Fibroblast of skin of scalp (primary cell): ENCODE measurements at places on chromosomes 7 and 10.

GRCh38 chr10:80946957-80947726 lies 409.4 kb downstream of the SH2D4B start:
- DNase-seq = no peak

DNA sequence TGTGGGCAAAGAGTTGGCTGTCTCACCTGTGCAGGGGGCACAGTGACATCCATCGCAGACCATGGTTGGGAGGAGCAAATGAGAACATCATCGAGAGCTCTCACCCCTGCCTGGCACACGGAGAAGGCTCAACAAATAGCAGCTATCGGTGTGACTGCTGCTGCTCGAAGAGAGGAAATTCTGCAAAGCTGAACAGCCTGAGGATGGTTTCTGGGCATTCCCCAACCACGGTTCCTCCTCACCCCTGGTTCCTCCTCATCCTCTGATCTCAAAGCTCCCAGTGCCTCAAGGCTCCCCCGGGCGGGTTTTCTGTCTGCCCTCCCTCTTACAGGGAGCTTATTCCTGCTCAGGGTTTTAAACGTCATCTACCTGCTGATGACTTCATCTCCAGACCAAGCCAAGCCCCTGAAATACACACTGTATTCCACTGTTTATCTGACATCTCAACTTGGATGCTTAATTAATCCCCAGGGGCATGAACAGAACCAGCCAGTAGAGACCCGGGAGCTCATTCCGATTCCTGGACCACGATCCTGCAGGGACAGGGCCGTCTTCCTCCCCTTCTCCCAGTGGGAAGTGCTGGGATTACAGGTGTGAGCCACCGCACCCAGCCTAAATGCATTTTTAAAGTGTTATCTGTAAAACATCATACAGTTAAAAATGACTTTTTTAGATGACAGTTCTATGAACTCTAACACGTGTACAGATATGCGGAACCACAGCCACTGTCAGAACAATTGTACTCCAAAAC lies 19.5 kb upstream of the NOM1 start:
- DNase-seq = no peak

GRCh38 chr7:112422842-112423496 lies 27.3 kb upstream of the IFRD1 start:
- DNase-seq = peak; percentile 90

DNA sequence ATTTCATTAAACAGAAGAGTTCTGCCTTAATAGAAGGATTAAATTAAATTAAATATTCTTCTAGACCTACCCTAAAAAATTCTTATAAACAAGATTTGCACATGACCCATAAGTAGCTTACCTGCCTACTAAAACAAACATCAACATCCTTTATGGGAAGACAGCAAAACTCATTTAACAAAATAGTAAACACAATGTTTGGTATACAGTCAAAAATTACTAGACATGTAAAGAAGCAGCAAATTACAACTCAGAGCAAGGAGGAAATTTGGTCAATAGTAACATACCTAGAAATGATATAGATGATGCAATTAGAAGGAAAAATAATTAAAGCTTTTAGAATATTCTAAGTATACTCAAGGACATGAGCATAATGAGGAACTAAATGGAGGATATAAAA lies 27.9 kb downstream of the CCDC172 start:
- no peak for DNase-seq

DNA sequence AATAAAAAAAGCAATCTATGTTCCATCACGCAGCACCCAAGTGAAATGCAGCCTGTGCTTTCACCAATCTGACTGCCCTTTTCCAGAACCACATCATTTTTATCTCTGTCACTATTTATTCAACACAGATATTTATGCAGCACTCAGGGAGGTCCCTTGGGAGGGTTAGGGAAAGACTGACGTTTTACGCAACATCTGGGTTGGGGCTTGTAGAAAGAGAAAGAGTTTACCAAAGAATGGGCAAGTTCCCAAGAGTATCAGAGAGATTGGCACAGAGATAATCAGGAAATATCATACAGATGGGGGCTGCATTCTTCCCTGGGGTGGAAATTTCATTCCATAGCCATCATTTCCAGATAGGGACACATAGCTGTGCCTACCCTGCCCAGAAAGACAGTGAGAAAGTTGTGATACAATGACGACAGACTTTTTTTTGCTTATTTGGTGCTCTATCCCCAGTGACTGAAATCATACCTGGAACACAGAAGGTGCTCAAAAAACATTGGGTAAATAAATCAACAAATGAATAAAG lies 474.2 kb downstream of the CALN1 start:
- peak; percentile 94 for DNase-seq

DNA sequence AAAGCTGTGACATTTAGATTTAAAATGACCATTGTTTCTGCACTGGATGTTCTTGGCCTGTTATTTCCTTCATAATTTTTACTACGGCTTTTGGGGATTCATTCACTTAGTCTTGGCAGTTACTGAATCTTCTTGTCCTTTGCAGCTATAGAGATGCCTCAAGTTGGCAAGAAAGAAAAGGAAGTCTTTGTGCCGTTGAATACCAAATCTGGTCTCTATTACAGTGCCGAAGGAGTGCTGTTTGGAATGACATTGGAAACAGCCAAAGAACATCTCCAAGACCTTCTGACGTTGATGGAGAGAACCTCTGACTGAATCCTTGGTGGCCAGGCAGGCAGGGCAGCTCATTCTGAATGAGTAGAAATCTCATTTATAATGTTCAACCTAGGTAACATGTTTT lies 54.3 kb upstream of the NRP1 start:
- no peak for DNase-seq

GRCh38 chr7:98365863-98366561 lies 34.9 kb downstream of the BAIAP2L1 start:
- DNase-seq = no peak

DNA sequence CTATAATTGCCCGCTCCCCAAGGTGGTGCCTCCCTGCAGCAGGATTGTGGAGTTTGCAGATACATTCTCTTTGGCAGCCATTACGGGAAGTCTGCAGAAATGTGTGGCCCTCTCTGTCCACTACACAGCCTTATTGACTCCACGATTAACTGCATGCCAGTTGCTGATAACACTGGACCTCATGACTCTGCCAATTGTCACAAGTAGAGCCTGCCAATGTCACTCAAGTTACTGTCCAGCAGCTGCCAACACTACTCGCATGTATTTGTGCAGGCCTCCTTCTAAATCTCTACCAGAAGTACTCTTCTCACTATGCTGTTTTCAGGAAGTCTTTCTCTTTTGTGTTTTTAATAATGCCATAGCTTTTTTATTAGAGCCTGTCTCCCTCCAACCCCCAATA lies 128.8 kb downstream of the PPP1R3A start:
- no peak for DNase-seq

GRCh38 chr7:37448011-37448635 lies 541 bp downstream of the ELMO1 start:
- DNase-seq = no peak

DNA sequence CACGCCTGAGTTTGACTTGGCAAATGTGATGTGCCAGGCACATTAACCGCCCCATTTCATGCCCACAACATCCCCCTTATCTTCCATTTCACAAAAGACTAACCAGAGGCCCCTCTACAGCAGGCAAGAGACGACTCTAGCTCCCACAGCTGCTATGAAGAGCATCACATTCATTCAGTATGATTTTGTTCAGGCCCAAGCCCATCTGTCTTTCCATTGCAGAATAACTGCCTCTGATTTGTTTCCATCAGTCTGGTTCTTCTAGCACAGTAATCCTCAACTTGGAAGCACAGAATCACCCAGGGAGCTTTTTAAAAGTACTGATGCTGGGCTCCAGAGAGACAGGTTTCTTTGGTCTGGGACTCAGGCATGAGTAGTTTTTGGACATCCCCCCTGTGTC lies 169.7 kb downstream of the NEURL1 start:
- DNase-seq = no peak

- DNase-seq = no peak
Observed at GRCh38 chr7:87075671-87076404, 16.4 kb upstream of the ELAPOR2 start.

DNA sequence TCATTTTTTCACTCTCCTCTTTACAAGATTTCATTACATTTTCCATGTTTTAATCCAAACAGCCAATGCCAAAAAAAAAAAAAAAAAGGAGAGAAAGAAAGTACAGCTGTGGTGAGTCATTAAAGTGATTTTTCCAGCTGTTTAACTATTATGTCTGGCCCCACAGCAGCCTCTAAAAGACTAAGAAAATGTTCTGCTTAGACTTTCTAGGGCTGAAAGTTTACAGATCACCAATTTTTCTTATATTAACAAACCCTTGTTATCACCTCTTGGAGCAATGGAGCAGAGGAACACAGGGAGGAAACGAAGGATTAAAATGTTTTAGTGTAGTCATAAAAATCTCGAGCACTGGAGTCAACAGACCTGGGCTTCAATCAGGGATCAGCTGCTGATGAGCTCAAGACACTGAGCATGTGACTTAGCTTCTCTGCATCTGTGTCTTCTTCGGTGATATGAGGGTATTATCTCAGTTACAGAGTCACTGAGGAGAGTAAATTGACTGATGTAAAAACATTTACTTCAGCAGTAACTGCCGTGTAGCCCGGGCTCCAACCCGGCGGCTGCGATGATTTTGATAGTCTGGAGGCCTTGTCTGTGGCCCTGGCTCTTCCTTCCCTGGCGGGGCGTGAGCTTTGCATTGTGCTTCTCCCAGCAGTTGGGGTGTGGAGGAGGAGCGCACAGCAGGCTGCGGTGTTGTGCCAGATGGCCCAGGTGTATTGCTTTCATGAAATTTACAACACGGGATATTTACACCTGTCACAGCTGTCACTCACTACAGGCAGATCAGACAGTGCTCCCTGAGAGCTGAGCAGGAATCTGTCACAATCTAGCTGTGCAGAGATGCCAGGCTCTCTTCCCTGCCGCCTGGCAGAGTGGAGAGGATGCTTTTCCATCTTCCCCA lies 298.3 kb upstream of the FZD8 start:
- DNase-seq = no peak

DNA sequence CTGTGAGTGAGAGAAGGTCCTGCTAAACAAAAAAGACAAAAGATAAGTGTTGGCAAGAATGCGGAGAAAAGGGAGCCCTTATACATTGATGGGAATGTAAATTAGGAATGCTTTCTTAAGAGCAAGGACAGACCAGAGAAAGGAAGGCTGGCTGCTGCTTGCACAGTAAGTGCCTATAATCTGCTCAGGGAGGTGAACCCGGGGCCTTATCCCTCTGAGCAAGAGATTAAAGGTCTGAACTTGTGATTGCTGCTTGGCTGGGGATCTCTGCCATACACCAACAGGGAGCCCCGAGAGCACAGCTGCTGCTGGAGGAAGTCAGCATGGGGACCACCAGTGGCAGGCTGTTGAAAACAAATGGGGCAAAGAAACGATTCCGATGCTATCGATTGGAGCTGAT lies 32.0 kb upstream of the CRTAC1 start:
- DNase-seq = no peak

DNA sequence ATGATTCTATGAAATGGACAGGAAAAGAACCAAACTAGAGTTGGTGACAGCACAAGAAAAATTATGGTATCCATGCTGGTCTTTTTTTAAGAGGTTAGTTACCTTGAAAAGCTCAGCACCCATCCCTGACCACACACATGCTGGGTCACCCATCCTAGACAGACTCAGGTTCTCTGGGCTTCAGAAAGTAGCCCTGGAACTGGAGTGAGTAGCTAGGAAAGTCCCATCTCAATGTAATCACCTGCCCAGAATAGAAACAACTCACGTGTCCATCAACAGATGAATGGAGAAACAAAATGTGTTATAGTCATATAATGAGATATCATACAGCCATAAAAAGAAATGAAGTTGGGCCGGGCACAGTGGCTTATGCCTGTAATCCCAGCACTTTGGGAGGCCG lies 37.0 kb downstream of the GSDME start:
- no peak for DNase-seq

GRCh38 chr7:139582671-139583155 lies 59.2 kb downstream of the CLEC2L start:
- no peak for DNase-seq

DNA sequence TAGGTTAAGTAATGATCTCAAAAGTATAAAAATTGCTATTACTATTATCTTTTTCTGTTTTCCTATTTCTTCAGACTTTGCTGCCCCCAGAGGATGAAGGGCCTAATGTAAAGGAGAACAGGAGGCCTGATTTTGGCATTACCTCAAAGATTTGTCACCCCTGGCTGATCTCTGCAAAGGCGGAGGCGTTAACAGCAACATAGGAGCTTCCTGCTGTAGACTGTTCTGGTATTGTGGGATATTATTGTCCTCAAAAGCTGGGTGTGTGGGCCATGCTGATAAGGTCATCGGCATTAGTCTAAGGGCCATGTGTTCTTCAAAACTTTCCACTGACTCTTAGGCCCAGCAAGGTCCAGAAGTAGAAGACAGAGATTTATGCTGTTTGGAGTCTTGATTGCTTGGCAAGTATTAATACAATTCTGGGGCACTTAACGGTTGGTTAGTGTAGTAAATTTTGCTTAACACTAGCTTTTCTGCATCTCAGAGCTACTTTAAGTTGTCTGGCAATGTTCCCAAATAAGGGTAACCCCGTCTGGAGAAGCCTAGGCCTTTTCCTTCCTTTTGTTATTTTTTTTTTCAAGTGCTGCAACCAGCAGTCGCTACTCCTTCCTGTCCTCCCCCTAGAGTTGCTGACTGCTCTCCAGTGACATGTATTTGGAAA lies 14.0 kb upstream of the ENTPD1 start:
- DNase-seq = no peak

DNA sequence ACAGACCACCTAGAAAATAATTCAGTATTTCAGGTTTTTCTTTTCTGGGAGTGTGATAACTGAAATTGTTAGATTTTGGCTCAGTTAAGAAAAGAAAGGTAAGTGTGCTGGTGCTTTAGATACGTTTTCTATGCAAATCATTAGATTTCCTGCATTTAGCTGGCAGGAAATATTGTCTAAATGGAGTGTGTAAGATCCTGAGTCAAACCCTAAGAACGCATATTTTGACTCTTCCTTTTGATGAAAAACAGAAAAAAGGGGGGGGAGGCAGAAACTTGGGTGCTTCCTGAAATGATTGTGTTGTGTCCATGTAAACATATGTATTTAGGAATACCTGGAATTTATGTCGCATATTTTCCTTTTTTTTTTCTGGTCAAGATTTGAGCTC lies 1.2 kb downstream of the GRK5 start:
- peak; percentile 47 for DNase-seq

- no peak for DNase-seq
Observed at GRCh38 chr10:71219918-71220688, 7.7 kb downstream of the UNC5B start.

- no peak for DNase-seq
Observed at GRCh38 chr7:160958-161725, 31.2 kb upstream of the FAM20C start.

DNA sequence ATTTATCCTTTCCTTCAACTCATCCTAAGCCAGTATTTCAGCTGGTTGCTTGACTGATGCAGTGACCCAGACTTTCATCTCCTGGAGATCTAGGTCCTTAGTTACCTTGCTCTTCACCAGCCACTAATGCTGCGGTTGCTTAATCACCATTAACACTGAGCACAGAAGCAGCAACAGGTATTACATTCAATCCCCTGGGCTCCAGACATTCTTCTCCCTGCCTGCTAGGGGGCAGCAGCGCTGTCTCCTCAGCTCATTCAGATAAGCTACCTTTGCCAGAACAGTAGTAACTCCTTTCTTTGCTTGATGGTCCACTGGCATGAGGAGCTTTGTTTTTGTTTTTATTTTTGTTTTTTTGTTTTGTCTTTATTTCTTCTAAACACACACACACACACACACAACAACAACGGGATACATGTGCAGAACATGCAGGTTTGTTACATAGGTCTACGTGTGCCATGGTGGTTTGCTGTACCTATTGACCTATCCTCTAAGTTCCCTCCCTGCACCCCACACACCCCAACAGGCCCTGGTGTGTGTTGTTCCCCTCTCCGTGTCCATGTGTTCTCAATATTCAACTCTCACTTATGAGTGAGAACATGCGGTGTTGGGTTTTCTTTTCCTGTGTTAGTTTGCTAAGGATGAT lies 1043.2 kb upstream of the C7orf33 start:
- DNase-seq = peak; percentile 18

GRCh38 chr10:127069436-127069835 lies 127.0 kb downstream of the INSYN2A start:
- no peak for DNase-seq
